HT-29 (cell line): ENCODE measurements at places on chromosomes 11 and 22. TPM values are rescaled to one million over a fixed set of nuclear protein-coding genes. Genes with fewer than 3 reads are reported as not detected.

Gene VWCE
- total RNA-seq, result not detected in 2 replicates

Gene OLFML1
- not detected in 2 replicates for total RNA-seq

Gene KBTBD3
- 2.5 and 4.7 TPM in 2 replicates for total RNA-seq

Gene PAX6
- not detected in 2 replicates for total RNA-seq

Gene PKNOX2
- not detected in 2 replicates for total RNA-seq

Gene CARD18
- not detected in 2 replicates for total RNA-seq

Gene OR52M1
- total RNA-seq, result not detected in 2 replicates

Gene DRD2
- 1.1 and 1.2 TPM in 2 replicates for total RNA-seq

Gene LGALS1
- 15.3 and 30.9 TPM in 2 replicates for total RNA-seq

Gene SF1
- 193 and 251 TPM in 2 replicates for total RNA-seq

Gene KCNQ1OT1
- total RNA-seq, result 3.0 and 3.2 TPM in 2 replicates

Gene A4GALT
- total RNA-seq, result 36.6 and 49.2 TPM in 2 replicates

Gene SLC15A3
- total RNA-seq, result 1.4 and 2.6 TPM in 2 replicates

Gene SOX10
- not detected in 2 replicates for total RNA-seq

Gene YAP1
- total RNA-seq, result 112 TPM in 2 replicates

Gene HEPN1
- total RNA-seq, result not detected in 2 replicates

Gene SNAP29
- 23.5 and 26.9 TPM in 2 replicates for total RNA-seq

Gene MYO18B
- total RNA-seq, result not detected in 2 replicates

Gene UBQLNL
- not detected in 2 replicates for total RNA-seq

Gene IFITM10
- 2.8 and 4.1 TPM in 2 replicates for total RNA-seq

Gene CRYBA4
- not detected in 2 replicates for total RNA-seq

Gene SPI1
- not detected in 2 replicates for total RNA-seq

Gene RBMXL2
- 0.05 TPM in 1 of 2 replicates, not detected in the other for total RNA-seq

Gene MS4A2
- not detected in 2 replicates for total RNA-seq
